ENCODE measurements at places on chromosomes 13 and 19. TPM values are rescaled to one million over a fixed set of nuclear protein-coding genes. Genes with fewer than 3 reads are reported as not detected.

Gene IRGC
- total RNA-seq = not detected

- DNase-seq = no peak
- peaks cover 28% of the 10 kb centered on the region for H3K4me1 ChIP-seq
- no peak overlapping the region for H3K4me3 ChIP-seq
- H3K27me3 ChIP-seq = peaks cover 65% of the 10 kb centered on the region
- H3K36me3 ChIP-seq = no peaks in the 10 kb centered on the region
Observed at GRCh38 chr13:28534210-28534609, 39.3 kb upstream of the FLT1 start.

Gene LILRA2
- total RNA-seq = 77.8 TPM

DNA sequence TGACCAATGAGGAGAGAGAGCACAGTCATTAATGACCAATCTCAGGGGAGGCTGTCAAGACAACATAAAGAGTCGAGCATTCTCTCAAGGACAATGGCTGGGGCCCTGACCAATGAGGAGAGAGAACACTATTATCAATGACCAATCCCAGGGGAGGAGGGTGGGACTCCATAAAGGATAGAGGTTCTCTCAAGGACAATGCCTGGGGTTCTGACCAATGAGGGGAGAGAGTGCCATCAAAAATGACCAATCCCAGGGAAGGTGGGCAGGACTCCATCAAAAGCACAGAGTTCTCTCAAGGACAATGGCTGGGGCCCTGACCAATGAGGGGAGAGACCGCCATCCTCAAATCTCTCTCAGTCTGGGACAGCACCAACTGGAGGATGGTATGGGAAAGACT lies 3.3 kb upstream of the KLK11 start:
- H3K27me3 ChIP-seq = peaks cover 12% of the 10 kb centered on the region
- H3K4me1 ChIP-seq = no peaks in the 10 kb centered on the region
- no peak overlapping the region for H3K4me3 ChIP-seq
- DNase-seq = no peak

- no peak overlapping the region for H3K4me3 ChIP-seq
- no peaks in the 10 kb centered on the region for H3K4me1 ChIP-seq
- H3K36me3 ChIP-seq = no peaks in the 10 kb centered on the region
- H3K27me3 ChIP-seq = no peaks in the 10 kb centered on the region
- no peak for DNase-seq
Observed at GRCh38 chr19:20103091-20103740, 25.4 kb downstream of the ZNF90 start.

DNA sequence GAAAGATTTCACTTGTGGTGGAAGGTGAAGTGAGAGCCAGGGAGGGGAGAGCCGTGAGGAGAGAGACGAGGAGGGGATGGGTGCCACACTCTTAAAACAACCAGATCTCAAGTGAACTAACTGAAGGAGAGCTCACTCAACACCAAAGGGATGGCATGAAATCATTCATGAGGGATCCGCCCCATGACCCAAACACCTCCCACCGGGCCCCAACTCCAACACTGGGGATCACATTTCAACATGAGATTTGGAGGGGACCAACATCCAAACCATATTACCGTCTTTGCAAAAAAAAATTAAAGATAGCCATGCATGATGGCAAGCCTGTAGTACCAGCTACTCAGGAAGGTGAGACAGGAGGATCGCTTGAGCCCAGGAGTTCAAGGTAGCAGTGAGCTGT lies 34.9 kb upstream of the POP4 start:
- H3K27me3 ChIP-seq = peaks cover 36% of the 10 kb centered on the region
- H3K27ac ChIP-seq = no peak overlapping the region
- no peak overlapping the region for H3K4me3 ChIP-seq

- no peak for DNase-seq
- no peaks in the 10 kb centered on the region for H3K4me1 ChIP-seq
- no peaks in the 10 kb centered on the region for H3K36me3 ChIP-seq
Observed at GRCh38 chr19:39659791-39660190, 4.1 kb downstream of the LGALS16 start.

Gene HRC
- not detected for total RNA-seq

Gene NUP58
- total RNA-seq = 46.9 TPM

Measured in spleen (tissue), 13 donors.